Left ventricle myocardium superior (tissue), 1 donor: ENCODE measurements at places on chromosomes 11 and 22. TPM values are rescaled to one million over a fixed set of nuclear protein-coding genes. Genes with fewer than 3 reads are reported as not detected.

DNA sequence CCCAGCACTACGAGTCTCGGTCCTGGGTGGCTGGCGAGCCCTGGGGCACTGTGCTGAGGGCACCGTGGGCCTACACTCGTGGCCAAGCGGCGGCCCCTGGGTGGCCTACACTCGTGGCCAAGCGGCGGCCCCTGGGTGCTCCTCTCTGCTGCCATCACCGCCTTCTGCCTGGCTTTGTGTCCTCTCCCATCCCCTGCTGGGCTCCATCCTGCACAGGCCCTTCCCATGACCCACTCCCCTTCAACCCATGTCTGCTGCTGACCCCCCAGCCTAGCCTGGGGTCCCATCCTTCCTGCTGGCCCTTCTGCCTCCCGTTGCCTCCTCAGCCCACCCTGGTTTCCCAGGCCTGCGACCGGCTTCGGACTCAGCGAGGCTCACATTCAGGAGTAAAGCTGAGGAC, 87.4 kb upstream of the CLDN5 start:
- DNase-seq: no peak

Gene PANX2
- total RNA-seq: 0.40 TPM

DNA sequence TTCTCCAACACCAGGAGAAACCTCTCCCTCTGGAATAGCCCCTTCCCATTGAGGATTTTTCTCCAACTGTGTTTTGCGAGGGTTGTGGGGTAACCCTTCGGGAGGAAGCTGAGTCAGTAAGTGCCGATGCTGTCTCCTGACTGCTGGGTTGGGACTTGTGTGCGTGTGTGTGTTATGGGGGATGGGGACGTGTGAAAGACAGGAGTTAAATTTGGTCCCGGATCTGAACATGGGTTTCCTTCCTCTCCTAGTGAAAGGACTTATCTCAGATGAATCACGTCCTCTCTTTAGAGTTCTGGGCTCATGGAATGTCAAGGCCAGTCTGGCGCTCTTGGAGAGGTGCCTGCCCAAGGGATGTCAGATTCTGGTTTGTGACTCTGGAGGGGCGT, 33.3 kb downstream of the KIAA1671 start:
- no peak for DNase-seq

DNA sequence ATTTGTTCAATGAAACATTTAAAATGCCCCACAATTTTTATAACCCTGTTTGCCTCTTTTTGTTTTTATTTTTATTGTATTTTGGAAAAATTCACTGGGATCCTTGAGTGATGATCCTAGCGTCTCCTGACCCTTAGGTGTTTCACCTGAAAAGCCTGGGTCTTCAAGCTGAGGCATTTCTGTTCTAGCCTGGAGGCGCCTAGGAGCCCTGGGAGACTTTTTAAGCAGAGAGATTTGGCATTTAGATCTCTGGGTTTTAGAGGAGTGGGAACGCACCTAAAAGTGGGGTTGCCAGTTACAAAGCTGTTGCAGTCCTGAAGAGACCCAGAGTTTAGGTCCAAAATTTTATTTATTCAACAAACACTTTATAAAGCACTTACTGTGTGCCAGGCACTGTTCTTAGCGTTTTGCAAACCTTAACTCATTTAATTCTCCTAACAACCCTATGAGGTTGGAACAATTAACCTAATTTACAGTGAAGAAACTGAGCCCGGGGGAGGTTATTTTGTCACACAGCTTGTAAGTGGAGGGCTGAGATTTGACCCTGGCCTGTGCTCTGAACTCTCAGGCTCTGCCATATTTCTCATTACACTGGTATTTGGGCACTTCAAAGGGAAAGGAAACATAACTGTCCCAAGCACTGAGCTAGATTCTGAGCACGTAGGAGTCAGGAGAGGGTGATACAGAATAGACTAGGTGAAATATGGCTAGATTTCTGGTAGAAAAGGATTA, 834 bp upstream of the FADS1 start:
- no peak for DNase-seq

Gene MRGPRX3
- not detected for total RNA-seq

GRCh38 chr22:21946262-21946925, 6.3 kb downstream of the PPM1F start:
- DNase-seq: no peak

Gene H19
- total RNA-seq: 738 TPM
